Left ventricle myocardium inferior (tissue), 1 donor: ENCODE measurements at places on chromosomes 13 and 19. TPM values are rescaled to one million over a fixed set of nuclear protein-coding genes. Genes with fewer than 3 reads are reported as not detected.

DNA sequence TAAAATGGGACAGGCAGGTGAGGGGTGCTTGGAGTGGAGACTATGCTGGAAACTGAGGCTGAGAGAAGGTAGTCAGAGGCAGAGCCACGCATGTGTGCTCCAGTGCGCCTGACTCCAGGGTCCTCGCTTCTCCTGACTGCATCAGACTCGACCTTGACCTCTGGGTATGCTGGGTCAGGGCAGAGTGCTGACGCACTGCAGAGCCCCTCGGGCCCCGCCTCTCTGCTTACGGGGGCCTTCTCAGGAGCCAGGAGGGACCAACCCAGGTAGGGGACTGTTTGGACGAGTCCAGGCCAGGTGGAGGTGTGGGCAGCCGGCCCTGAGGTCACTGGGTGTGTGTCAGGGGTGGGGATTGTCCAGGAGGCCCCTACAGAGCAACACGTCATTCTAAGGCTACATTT is 22.9 kb upstream of the SLC7A10 start:
- no peak overlapping the region for H3K27ac ChIP-seq
- no peaks in the 10 kb centered on the region for H3K4me1 ChIP-seq
- H3K36me3 ChIP-seq, result peaks cover 6% of the 10 kb centered on the region
- peaks cover 32% of the 10 kb centered on the region for H3K27me3 ChIP-seq
- no peak overlapping the region for H3K4me3 ChIP-seq

- H3K36me3 ChIP-seq, result no peaks in the 10 kb centered on the region
- no peaks in the 10 kb centered on the region for H3K27me3 ChIP-seq
- peak; percentile 46 for DNase-seq
Observed at GRCh38 chr13:30862707-30863106, 43.4 kb upstream of the MEDAG start.

DNA sequence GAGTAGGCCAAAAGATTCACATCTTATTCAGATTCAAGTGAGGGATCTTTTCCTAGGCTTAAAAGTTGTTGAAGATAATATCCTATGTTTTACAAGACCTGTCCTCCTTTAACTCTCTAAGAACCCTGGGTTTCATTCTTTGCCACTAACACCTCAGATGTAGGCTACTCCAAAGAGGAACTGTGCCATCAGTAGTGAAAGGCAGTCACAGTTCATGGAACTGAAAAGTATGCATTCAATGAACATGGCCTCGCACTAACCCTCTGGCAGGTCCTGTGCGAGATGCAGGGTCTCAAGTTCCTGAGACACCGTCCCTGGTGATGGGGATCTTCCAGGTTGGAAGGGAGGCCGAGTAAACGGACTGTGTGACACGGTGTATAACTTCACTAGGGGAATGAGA is 4.3 kb downstream of the LGALS14 start:
- H3K27me3 ChIP-seq, result peaks cover 39% of the 10 kb centered on the region
- H3K36me3 ChIP-seq, result no peaks in the 10 kb centered on the region
- no peaks in the 10 kb centered on the region for H3K4me1 ChIP-seq

DNA sequence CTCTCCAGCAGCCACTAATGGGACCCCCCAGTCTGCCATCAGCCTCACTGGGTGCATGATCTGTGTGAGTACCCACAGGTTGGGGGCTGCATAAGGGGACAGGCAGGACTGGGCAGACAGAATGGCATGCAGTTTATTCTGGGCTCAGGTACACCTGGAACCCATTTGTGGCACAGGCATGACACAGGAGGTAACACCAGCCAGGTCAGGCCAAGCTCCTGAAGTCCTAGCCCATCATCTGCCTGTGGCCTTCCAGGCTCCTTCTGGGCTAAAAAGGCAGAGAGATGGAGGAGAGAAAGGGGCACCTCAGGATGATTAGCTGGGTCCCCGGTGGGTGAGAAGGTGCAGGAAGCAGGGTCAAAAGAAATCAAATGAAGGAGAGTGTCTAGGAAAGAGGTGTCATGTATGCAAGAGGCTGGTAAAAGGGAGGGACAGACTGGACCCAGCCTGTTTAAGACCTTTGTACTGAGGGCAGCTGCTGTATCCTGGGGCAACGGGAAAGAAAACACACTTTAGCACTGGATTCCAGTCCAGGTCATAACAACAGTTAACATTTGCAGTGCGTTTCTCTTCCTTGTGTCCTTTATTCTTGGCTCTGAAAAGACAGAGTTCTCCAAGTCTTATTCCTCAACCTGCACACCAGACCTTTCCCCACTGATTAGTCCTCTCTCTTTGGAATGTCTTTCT is 20.2 kb upstream of the DGKH start:
- H3K4me1 ChIP-seq, result no peaks in the 10 kb centered on the region
- H3K27me3 ChIP-seq, result no peaks in the 10 kb centered on the region
- DNase-seq, result no peak
- H3K27ac ChIP-seq, result no peak overlapping the region
- H3K36me3 ChIP-seq, result no peaks in the 10 kb centered on the region

GRCh38 chr13:33362986-33363727 is 77.6 kb upstream of the STARD13 start:
- no peak overlapping the region for H3K27ac ChIP-seq
- H3K36me3 ChIP-seq, result no peaks in the 10 kb centered on the region
- no peak overlapping the region for H3K4me3 ChIP-seq
- H3K27me3 ChIP-seq, result no peaks in the 10 kb centered on the region

DNA sequence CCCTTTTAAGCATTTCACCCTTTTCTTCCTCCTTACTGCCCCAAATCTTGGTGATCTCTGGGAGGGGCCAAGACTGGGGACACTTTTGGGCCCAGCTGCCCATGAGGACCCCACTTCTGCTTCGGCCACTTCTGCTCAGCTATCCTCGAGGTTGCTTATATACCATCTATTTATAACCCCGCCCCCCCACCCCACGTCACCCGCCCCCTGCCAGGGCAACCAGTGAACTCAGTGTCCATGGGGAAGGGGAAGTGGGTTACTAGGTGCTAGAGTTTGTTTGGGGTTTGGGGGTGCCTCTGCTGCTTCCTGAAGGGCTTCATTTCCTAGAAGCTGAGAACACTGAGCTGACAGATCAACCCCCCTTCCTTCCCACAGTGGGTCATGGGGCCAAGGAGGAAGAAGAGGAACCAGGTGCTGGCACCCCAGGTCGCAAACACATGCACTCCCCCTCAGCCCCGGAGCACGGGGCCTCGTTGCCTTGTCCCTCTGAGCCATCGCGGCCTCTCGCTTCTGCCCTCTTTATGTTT is 6.1 kb upstream of the ADGRE5 start:
- peak; percentile 44 for DNase-seq
- H3K4me3 ChIP-seq, result peak overlapping the region; percentile 44
- no peaks in the 10 kb centered on the region for H3K36me3 ChIP-seq
- H3K27ac ChIP-seq, result peak overlapping the region; percentile 86
- H3K4me1 ChIP-seq, result peaks cover 44% of the 10 kb centered on the region

DNA sequence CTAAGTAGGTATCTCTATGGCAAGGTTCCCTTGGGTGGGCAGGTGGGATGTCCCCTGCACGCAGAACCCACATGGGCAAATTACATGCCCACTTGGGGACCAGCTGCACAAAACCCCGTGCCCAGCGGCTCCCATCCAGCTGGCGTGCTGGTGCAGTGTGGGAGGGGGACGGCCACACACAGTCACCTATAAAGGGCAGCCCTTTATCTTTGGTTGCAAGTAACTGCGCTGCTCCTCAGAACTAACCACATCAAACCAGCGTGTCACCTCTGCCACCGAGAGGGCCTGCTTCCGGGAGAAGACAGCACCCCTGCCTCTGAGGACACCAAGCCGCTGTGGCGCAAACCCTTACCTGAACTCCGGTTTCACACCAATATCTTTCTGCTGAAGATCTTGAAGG is 32.2 kb downstream of the ANKRD27 start:
- no peak for DNase-seq
- no peaks in the 10 kb centered on the region for H3K4me1 ChIP-seq
- H3K36me3 ChIP-seq, result peaks cover 88% of the 10 kb centered on the region
- no peak overlapping the region for H3K4me3 ChIP-seq
- no peaks in the 10 kb centered on the region for H3K27me3 ChIP-seq

GRCh38 chr19:44653977-44654774 is 10.5 kb downstream of the PVR start:
- H3K27ac ChIP-seq, result no peak overlapping the region
- no peaks in the 10 kb centered on the region for H3K27me3 ChIP-seq
- peaks cover 23% of the 10 kb centered on the region for H3K4me1 ChIP-seq

DNA sequence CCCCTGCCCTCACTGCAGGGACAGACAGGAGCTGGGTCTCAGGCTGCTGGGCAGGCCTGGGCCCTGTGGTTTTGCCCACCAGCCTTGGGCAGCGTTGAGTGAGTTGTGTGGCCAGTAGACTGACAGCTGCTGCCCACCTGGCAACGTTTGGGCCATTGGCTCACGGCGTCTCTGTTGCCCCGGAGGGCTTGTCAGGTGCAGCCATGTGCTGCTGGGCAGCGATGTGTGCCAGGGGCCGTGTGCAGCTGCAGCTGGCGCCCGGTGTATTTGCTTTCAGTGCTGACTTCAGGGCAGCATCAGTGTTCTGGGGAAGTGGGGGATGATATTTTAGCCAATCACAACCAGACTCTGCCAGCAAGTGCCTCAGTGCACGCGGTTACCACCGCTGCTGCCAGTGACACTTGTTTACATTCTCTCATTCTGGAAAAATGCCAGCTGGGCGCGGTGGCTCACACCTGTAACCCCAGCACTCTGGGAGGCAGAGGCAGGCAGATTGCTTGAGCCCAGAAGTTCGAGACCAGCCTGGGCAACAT is 10.6 kb downstream of the FZR1 start:
- no peak overlapping the region for H3K4me3 ChIP-seq
- no peak overlapping the region for H3K27ac ChIP-seq
- H3K4me1 ChIP-seq, result peaks cover 57% of the 10 kb centered on the region
- no peak for DNase-seq
- H3K36me3 ChIP-seq, result peaks cover 3% of the 10 kb centered on the region

Gene GAS6
- total RNA-seq, result 186 TPM
